ENCODE measurements at places on chromosomes 4 and X.

- no peak for DNase-seq
These were observed 6.7 kb downstream of the TCEAL1 start for GRCh38 chrX:103635436-103635835.

- no peak for DNase-seq
These were observed 59.8 kb downstream of the AGTR2 start for GRCh38 chrX:116230130-116230898.

DNA sequence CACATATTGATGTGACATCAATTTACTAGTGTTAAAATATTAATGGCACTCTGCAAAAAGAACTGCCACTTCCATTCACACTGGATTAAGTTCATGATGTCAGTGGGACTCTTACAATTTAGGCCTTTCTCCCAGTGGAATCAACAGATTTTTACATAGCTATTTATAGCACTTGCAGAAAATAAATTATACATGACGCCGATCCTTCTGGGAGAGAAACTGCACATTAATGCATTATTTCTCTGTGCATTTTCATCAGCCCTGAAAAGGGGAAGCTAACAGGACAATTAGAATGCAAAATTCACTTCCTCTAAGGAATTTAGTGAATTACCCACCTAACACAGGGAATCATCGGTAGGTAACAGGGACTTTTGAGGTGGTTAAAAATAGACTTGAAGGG, 15.7 kb downstream of the LGI2 start:
- no peak for DNase-seq

- DNase-seq = no peak
These were observed 114.6 kb upstream of the GRID2 start for GRCh38 chr4:92189146-92189545.

- no peak for DNase-seq
These were observed 103.5 kb downstream of the FIP1L1 start for GRCh38 chr4:53480909-53481308.

- no peak for DNase-seq
These were observed 4.6 kb upstream of the LUZP4 start for GRCh38 chrX:115284877-115285276.
